Activated naive CD4-positive, alpha-beta T cell treated with anti-CD3 and anti-CD28 coated beads for 36 hours (primary cell): ENCODE measurements at places on chromosomes 6 and 20.
A peak's percentile ranks its signal among the peaks of the same experiment; 100 is the strongest.

DNA sequence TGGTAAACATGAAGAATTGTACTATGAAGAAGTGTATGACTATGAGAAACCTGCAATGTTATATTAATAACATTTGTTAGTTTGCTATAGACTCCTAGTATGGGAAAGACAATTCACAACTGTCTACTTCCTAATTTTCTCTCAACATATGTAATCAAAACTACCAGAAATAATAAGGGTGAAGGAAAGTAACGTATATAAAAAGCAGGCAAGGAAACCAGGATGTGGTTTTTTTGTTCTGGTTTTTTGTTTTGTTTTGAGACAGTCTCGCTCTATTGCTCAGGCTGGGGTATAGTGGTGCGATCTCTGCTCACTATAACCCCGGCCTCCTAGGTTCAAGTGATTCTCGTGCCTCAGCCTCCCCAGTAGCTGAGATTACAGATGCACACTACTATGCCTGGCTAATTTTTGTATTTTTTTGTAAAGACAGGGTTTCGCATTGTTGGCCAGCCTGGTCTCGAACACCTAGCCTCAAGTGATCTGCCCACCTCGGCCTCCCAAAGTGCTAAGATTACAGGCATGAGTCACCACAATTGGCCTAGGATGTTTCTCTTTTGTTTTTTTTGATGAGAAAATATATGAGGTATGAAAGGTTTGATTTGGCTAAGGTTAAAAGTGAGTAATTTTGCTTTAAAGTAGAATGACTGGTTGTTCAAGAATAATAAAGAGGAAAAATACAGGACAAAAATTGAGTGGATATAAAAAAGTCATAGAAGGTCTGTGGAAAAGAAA, 83.1 kb downstream of the PTCHD4 start:
- DNase-seq, result no peak

- DNase-seq, result peak; percentile 88
Observed at GRCh38 chr20:32535953-32536823, 48.9 kb downstream of the NOL4L start.

- no peak for DNase-seq
Observed at GRCh38 chr20:33810259-33810658, 889 bp upstream of the CHMP4B start.

DNA sequence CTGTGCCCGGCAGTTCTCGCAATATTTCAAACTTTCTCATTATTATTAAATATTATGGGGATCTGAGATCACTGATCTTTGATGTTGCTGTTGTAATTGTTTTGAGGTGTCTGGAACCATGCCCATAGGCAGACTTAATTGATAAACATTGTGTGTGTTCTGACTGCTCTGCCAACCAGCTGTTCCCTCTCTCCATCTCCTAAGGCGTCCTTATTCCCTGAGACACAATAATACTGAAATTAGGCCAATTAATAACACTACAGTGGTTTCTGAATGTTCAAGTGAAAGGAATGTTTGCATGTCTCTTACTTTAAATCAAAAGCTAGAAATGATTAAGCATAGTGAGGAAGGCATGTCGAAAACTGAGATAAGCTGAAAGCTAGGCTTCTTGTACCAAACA, 7.6 kb downstream of the MAPK14 start:
- no peak for DNase-seq

DNA sequence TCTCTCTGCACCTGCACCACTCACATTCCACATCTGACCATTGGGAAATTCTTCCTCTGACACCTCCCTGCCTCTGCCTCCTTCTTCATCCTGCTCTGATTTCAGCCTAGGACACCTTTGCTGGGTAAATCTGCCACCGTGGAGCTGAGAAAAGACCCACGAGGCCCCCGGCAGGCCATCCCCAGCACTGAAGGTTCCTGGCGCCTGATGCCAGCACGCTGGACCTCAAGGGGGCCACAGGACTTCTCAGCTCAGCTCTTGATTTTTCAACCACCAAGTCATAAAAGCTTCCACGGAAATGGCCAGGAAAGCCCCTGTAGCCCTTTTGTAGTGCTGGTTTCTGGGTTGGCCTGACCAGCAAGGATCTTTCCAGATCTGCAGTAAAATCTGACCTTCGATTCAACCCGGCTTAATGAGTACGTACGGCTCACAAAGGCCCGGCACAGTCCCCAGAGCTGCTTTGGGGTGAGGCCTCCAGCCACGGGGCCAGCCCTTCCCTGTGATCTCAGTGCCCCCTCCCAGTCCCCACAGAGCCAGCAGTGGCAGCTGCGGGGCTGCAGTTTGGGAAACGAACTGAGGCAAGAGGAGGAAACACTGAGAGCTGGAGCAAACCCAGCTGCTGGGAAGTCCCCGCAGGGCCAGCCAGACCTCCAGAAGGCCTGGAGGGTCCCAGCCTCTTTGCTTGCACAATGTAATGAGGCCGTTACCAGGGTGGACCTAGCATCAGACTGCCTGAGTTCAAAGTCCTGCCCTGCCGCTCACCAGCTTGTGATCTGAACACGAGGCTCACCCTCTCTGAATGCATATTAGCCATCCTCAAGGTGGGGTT, 157.5 kb downstream of the BMP7 start:
- DNase-seq, result no peak

- DNase-seq, result no peak
Observed at GRCh38 chr6:168156742-168157265, 77.8 kb upstream of the FRMD1 start.

DNA sequence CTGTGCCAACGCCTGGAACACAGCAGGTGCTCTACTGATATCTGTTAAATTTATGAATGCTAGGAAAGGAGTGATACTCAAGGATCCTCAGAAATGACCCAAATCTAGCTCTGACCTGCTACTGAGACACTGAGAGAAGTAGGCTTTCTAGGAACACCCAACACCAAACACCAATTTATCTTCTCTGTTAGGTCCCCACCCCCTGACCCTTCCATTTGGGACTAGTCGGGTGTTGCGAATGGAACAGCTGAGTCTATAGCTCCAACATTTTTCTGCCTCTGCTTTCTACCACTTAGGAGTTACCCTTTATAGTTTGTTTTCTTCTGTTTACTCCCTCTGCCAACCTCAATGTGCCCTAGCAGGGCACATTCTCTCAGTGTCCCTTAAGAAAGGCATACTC, 24.0 kb downstream of the CPNE1 start:
- DNase-seq, result no peak

DNA sequence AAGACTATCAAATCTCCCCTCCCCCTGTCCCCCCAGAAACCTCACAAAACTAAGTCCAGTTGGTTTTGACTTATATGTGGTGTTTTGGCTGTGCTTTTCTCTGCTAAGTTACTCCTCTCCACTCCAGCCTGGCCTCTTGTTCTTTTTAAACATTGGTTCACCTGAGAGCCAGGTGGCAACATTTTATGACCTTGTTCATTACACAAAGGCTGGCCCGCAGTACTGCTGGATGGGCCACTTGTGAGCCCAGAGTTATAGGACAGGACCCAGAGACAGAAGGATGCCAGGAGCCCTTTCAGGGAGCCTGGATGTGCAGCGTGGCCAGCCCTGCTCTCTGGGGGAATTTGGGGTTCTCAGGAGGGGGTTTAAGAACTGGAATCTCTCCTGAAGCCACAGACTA, 90.0 kb downstream of the RAMACL start:
- no peak for DNase-seq

DNA sequence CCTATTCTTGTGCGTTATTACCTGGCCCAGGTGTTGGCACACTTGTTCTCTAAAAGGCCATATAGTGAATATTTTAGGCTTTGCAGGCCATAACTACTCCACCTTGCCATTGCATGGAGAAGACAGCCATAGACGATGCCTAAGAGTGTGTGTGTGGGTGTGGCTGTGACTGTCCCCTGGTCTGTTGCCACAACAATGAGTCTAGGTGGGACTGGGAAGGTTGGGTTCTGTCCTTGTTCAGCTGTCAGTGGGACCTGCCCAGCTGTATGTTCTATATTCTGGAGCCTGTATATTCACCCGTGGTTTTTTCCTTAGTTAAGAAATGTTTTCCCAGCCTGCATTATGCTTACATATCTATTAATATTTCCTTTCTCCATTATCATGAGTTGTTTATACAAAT, 38.6 kb downstream of the CEP43 start:
- no peak for DNase-seq

DNA sequence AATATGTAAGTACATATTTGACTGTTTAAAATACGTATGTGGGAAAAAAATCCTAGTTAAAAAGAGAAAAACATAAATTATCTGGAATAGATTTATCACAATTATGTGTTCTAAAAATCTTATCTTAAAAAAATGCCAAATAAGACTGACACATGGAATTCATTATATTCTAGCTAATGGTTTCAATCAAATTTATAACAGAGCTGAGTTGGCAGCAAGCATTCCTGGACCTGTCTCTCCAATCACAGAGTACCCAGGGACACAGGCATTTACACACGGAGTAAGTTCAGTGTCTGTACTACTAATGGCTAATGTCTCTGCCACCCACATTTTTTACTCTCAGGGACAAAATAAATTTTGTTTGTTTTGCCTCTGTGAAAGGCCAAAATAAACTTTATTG, 122.3 kb downstream of the RPS12 start:
- no peak for DNase-seq

DNA sequence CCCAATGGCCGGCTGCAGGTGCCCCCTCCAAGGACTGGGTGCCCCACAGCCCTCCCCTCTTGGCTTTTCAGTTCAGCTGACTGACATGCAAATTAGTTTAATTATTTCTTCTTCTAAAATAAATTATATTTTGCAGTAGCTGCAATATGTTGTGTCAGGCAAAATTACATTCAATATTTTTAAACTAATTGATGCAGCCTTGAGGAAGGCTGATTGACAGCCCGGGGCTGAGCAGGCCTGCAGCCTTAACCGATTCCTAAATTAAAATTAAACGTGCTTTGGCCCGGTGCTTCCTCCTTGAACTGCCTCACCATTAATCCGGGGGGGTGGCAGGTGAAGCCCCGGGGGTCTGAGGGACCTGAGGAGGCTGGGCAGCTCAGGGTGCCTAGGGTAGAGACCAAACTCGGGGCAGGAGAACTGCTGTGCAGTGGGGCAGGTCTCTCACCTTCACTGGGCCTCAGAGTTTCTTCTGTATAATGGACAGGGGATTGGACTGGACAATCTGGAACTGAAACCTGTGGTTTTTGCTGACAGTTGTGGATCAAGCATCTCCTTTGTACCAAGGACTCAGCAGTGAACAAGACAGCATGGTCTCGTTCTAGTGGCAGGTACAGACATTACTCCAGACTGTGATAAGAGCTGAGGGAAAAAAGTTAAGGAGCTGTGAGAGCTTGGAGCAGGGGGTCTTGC, 72.5 kb downstream of the CD40 start:
- DNase-seq, result no peak

- DNase-seq, result no peak
Observed at GRCh38 chr6:55405474-55406235, 78.4 kb downstream of the GFRAL start.

- no peak for DNase-seq
Observed at GRCh38 chr6:157339432-157339831, 16.1 kb upstream of the TMEM242 start.

- DNase-seq, result no peak
Observed at GRCh38 chr6:119171088-119171841, 92.8 kb upstream of the FAM184A start.

DNA sequence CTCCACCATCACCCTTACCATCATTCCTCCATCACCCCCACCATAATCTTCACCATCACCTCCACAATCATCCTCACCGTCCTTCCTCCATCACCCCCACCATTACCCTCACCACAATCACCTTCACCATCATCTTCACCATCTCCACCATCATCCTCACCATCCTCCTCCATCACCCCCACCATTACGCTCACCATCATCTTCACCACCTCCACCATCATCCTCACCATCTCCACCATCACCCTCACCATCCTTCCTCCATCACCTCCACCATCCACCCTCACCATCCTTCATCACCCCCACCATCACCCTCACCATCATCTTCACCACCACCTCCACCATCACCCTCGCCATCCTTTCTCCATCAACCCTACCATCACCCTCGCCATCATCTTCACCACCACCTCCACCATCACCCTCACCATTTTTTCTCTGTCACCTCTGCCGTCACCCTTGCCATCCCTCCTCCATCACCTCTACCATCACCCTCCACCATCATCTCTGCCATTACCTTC, 33.1 kb upstream of the MPC1 start:
- DNase-seq, result no peak

- peak; percentile 97 for DNase-seq
Observed at GRCh38 chr20:20052074-20052970, at the start of the genes CFAP61 and CRNKL1. Gene CFAP61 (plus strand): TSS chr20:20052532. CDS start chr20:20056654, 4,122 bp downstream. Gene CRNKL1 (minus strand): TSS chr20:20052466. CDS start chr20:20052342, 124 bp downstream.

- no peak for DNase-seq
Observed at GRCh38 chr6:5205035-5205507, 55.7 kb downstream of the LYRM4 start.

- DNase-seq, result no peak
Observed at GRCh38 chr6:36343109-36343680, 6.5 kb upstream of the BNIP5 start.

DNA sequence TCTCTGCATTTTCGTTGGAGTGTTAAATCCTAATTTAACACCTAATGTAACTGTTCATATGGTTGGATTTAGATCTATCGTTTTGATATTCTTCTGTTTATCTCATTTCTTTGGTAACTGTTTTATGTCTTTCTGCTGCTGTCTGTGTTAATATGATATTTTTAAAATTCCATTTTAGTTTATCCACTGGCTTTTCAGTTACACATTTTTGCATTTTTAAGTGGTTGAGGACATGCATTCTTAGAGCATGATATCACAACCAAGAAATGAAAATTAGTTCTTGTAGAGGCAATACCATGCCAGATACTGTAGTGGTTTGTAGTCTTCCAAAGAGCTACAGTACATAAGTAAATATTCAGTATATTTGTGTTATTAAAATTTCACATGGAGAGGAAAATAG, 58.6 kb downstream of the LIN28B start:
- DNase-seq, result no peak
